ENCODE measurements at places on chromosomes 13 and 19.

DNA sequence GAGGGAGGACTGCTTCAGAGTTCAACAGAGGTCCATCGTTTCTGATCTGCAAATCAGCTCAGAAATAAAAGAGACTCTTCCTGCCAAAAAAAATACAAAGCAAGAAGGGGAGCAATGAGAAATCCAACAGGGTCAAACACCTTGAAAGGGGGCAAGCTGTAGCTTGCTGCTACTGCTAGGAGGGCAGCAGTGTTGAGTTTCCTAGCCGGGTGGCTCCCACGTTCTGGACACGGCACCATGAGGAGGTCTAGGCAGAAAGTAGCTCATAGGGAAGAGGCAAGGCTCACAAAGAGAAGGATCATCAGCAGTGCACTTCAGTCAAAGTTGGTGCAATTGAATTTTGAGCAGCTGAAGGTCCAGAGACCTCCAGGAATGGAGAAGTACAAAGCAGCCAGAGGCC, 75.3 kb downstream of the FOXO1 start:
- DNase-seq: no peak

GRCh38 chr19:10643172-10643967, 10.8 kb upstream of the ILF3 start:
- no peak for DNase-seq

DNA sequence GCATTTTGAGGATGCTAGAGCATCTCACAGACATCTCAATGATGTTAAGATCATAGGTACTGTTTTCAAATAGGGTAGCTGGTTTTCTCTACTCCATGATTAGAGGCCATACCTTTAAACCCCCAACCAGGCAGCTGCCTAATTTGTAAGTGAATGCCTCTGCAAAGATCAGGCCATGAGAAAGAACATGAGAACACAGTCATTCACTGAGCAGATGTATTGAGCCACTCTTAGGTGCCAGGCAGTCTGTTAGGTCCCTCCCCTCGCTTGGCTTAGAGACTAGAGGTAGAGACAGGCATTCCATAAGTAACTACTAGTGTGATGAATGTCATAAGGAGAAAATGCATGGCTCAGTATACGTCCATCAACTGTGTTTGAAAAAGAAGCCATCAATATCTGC, 410.0 kb downstream of the FGF9 start:
- DNase-seq: no peak

DNA sequence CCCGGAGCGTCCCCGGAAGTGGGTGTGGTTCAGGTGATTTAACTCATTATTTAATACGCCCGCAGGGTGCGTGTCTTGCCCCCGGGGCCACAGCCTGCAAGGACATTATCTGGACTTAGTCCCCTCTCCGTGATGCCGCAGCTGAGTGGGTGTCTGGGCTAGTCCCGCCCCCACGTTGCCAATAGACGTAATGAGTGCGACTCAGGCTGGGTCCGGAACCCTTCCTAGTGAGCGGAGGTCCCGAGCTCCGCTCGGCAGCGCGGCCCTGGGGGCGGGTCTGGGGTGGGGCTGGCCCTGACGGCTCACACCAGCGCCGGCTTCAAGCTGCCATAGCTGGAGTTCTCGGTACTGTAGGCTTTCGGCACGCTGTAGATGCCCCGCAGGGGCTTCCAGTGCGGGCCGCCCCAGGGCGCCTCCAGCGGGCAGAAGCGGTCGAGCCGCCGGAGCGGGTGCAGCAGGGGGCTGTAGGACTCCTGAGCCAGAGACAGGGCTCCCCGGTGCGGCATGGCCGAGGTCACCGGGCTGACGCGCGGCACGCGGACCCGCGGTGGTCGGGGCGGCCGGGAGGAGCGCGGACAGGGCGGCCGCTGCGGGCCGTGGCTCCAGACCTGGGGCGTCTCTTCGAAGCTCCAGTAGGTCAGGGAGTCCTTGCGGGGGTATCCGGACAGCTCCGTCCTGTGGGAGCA, 918 bp upstream of the LHB start:
- peak; percentile 60 for DNase-seq

DNA sequence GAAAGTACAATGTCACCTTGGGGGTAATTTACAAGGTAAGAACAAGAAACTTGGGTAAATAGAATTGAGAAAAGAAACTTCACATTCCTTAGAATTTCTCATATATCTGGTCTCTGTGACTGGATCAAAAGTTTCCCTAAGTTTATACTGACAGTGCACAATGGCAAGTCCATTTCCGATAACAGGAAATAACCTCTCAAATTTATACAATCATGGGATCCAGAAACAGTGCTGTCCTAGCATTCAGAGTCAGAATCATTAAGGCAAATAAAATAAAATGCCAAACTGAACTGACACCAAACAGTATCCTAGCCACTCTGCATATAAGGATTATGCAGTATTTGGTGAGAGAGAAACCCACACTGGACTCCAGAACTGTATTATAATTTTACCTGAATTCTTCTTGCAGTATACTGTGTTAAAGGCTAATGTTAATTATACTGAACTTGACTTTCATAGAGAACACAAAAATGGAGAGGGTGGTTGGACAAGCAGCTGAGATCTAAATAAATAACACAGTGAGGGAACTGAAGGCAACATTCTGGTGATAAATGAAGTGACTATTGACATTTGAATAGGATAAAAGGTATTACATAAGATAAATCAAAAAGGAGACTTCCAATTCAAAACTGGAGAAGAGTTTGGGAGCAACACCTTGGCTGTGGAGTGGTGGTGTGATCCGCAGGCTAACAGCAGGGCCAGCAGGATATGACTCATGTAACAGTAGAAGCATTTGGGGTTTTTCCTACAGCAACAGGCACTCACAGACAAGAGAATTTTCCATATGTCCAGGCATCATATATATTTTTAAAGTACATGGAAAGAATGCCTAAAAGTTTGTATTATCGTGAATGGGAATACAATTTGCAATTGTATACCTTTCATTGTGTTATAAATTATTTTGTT, 932.5 kb upstream of the MIR17HG start:
- no peak for DNase-seq

DNA sequence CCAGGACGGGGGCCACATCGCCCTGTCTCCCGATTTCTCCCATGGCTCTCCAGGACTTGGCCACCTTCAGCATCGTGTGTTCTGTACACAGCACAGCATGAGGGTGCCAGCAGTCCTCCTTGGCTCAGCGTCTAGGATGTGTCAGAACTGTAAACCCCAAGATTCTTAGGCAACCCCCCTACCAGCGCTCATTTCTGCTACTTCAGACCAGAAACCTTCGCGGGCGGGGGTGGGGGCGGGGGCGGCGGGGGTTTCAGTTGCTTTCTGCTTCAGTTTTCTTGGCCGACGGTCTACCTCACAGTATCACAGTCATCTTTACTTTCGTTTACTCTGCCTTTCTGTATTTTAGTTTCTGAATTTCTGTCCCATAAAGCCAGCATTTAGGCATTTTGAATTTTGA, 82.4 kb downstream of the GGACT start:
- DNase-seq: no peak
